ENCODE measurements at places on chromosomes 16 and 17.

DNA sequence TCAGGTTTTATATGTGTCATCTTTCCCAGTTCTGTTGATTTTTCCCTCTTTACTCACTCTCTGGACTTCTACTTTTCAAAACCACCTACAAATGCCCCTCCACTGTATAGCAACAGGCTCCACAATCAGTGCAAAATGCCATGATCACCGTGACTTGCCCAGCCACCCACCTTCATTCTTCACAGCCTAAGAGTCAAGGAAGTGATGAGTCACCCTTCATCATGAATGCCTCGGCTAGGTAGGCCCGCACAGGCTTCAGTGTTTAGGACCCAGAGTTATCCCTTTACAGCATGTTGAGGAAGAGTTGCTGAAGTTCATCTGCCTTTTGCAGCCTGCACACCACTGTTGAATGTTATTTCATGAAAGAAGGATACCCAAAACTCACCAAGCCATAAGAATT is 158.6 kb downstream of the PMP22 start:
- no peak for DNase-seq

- no peak for DNase-seq
Measured at GRCh38 chr16:259814-260253, 15.9 kb downstream of the RGS11 start.

- DNase-seq, result peak; percentile 70
Measured at GRCh38 chr17:35088356-35088880, 24.9 kb upstream of the RFFL start.

GRCh38 chr17:79746889-79747507 is 16.3 kb downstream of the ENPP7 start:
- DNase-seq, result no peak

GRCh38 chr17:77118251-77118928 is 22.4 kb upstream of the SEC14L1 start:
- DNase-seq, result no peak

GRCh38 chr16:14309906-14310305 is 238.8 kb downstream of the MRTFB start:
- DNase-seq, result no peak

- DNase-seq, result peak; percentile 24
Measured at GRCh38 chr16:56513972-56514371, 5.9 kb downstream of the BBS2 start.
